Naive thymus-derived CD4-positive, alpha-beta T cell (primary cell): ENCODE measurements at places on chromosomes 4 and X. TPM values are rescaled to one million over a fixed set of nuclear protein-coding genes. Genes with fewer than 3 reads are reported as not detected.
A peak's percentile ranks its signal among the peaks of the same experiment; 100 is the strongest.

NPY5R gene
- not detected for polyA plus RNA-seq

DNA sequence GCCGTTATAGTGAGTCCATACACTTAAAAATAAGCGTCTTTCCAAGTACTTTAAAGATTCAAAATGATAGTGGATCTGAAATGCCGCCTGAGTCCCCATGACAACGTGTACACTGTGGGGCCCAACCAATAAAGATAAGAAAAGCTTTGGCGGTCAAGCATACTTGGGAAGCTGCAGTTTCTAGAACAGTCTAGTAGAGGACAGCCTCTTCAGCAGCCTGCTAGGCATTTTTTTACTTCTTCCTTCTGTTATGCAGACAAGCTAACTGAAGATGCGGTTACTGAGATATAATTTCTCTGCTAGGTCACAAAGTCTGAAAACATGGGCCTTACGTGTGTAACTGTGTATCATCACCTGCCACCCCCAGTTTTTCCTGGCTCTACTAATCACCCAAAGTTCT, 402 bp upstream of the UPRT start:
- no peak for DNase-seq
- H3K4me1 ChIP-seq: peaks cover 9% of the 10 kb centered on the region
- peak overlapping the region; percentile 95 for H3K27ac ChIP-seq
- peak overlapping the region; percentile 97 for H3K4me3 ChIP-seq

DNA sequence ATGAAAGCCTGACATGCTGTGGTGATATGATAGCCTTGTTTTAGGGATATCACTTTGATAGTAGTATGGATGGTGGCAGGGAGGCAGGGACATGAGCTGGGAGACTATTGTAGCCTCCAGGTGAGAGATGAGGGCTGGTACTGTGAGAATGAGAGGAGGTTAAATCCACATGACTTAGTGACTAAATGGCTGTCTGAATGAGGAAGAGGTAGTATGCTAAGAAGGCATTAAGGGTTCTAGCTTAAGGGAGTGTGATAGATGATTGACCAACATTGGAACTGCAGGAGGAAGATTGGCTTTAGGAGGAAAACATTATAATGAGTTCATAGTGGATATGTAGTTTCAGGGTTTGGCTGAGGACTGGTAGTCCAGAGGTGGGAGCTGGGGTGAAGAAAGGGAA, 195.0 kb upstream of the ANK2 start:
- no peaks in the 10 kb centered on the region for H3K4me1 ChIP-seq
- H3K27ac ChIP-seq: no peak overlapping the region
- DNase-seq: no peak
- no peak overlapping the region for H3K4me3 ChIP-seq
- H3K27me3 ChIP-seq: no peaks in the 10 kb centered on the region

GRCh38 chr4:181967401-181967800, 275.8 kb upstream of the TENM3 start:
- H3K27me3 ChIP-seq: no peaks in the 10 kb centered on the region
- H3K4me3 ChIP-seq: no peak overlapping the region
- H3K27ac ChIP-seq: no peak overlapping the region
- no peaks in the 10 kb centered on the region for H3K36me3 ChIP-seq

- H3K4me3 ChIP-seq: no peak overlapping the region
- no peak overlapping the region for H3K27ac ChIP-seq
Observed at GRCh38 chr4:10593130-10593529, 91.4 kb downstream of the CLNK start.

DNA sequence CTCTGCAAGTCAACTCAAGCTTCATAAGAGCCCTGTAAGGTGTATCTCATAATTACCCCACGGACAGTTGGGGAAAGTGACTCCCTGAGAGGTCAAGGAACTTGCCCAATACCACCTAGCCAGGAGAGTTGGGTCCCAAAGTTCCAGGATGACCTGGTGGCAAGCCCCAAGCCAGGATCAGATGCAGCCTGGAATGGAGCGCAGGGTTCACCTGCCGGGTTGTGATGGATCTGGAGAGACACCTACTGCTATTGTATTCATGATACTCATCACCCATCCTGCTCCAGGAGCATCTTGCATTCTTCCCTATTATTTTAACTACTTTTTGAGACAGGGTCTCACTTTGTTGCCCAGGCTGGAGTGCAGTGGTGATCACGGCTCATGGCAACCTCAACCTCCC, 36.1 kb downstream of the ZBTB49 start:
- no peak for DNase-seq
- no peaks in the 10 kb centered on the region for H3K27me3 ChIP-seq
- no peaks in the 10 kb centered on the region for H3K36me3 ChIP-seq
- no peak overlapping the region for H3K4me3 ChIP-seq
- H3K4me1 ChIP-seq: no peaks in the 10 kb centered on the region

DNA sequence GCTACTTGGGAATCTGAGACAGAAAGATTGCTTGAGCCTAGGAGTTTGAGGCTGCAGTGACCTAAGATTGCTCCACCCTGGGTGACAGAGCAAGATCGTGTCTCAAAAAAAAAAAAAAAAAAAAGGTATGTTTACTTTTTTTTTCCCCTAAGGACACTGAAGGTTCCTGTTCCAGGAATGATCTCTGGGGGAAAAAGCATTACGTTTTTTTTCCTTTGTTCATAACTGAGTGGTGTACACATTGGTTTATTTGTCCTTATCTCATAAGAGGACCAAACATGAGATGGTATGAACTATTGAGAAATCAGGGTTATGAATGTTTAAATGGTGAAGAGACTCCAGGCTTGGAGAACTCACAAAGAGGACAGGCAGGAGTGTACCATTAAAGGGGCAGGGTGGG, 120.4 kb upstream of the IL1RAPL2 start:
- H3K27me3 ChIP-seq: no peaks in the 10 kb centered on the region
- no peaks in the 10 kb centered on the region for H3K36me3 ChIP-seq
- no peak for DNase-seq

DNA sequence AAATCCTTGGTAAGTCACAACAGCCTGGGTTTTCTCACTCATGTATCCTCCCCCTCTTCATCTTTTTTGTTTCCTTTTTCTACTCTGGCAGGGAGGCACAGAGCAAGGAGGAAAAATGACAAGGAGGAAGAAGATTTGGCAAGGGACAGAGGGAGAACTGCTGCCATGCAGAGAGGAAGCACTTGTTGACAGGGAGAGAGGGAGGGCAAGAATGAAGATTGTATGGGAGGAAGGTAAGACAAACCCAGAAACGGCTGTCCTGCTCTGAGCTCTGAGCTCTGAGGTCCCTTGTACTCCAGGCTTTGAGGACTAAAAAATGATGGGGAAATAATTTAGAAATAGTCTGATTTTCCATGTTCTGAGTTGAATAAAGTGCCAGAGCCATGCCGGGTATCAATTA, 123.9 kb downstream of the DCHS2 start:
- no peaks in the 10 kb centered on the region for H3K27me3 ChIP-seq
- no peak for DNase-seq
- H3K4me3 ChIP-seq: no peak overlapping the region
- H3K36me3 ChIP-seq: no peaks in the 10 kb centered on the region
- no peak overlapping the region for H3K27ac ChIP-seq

GPC4 gene
- not detected for polyA plus RNA-seq

MAGEA1 gene
- not detected for polyA plus RNA-seq

- no peak for DNase-seq
- no peaks in the 10 kb centered on the region for H3K4me1 ChIP-seq
- H3K27me3 ChIP-seq: no peaks in the 10 kb centered on the region
- H3K4me3 ChIP-seq: no peak overlapping the region
- H3K36me3 ChIP-seq: no peaks in the 10 kb centered on the region
- H3K27ac ChIP-seq: no peak overlapping the region
Observed at GRCh38 chr4:140718241-140718952, 37.8 kb downstream of the TBC1D9 start.

DNA sequence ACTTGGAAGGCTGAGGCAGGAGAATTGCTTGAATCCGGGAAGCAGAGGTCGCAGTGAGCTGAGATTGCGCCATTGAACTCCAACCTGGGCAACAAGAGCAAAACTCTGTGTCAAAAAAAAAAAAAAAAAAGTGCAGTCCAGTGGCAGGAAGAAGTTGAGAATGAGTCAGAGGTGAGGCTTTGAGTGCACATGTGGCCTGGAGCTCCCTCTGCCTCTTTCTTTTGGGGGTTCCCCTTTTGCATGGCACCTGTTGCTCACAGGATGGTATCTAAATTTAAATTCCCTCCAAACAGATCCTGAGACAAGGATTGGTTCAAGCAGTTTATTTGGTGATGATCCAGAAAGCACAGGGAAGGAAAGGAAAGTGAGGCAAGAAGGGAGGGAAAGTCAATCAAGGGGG, 151.4 kb upstream of the STX18 start:
- H3K4me3 ChIP-seq: no peak overlapping the region
- H3K27me3 ChIP-seq: no peaks in the 10 kb centered on the region
- no peaks in the 10 kb centered on the region for H3K4me1 ChIP-seq
- DNase-seq: no peak

- peaks cover 10% of the 10 kb centered on the region for H3K4me1 ChIP-seq
- H3K27me3 ChIP-seq: no peaks in the 10 kb centered on the region
- no peak for DNase-seq
- H3K4me3 ChIP-seq: no peak overlapping the region
- H3K36me3 ChIP-seq: peaks cover 46% of the 10 kb centered on the region
Observed at GRCh38 chr4:2651546-2651945, 104.6 kb downstream of the TNIP2 start.

CXCL1 gene
- polyA plus RNA-seq: not detected

DNA sequence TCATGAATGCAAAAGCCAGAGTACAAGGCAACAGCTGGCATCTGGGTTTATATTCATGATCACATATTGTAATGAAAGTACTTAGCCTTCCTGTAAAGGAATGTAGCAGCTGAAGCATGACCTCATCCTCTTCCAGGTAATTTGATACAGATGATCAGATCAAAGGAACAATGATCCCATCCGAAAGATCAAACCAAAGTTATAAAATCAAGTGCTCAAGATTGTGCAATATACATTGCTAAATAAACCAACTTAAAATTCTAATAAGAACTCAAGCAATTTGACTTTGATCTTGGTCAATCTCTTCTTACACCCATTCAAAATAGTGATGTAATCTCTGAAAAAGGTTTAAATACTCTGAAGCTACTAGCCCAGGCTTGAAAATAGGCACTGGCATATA, 113.1 kb upstream of the INPP4B start:
- H3K27me3 ChIP-seq: no peaks in the 10 kb centered on the region
- DNase-seq: no peak
- no peaks in the 10 kb centered on the region for H3K4me1 ChIP-seq
- no peak overlapping the region for H3K27ac ChIP-seq
- no peaks in the 10 kb centered on the region for H3K36me3 ChIP-seq

DNA sequence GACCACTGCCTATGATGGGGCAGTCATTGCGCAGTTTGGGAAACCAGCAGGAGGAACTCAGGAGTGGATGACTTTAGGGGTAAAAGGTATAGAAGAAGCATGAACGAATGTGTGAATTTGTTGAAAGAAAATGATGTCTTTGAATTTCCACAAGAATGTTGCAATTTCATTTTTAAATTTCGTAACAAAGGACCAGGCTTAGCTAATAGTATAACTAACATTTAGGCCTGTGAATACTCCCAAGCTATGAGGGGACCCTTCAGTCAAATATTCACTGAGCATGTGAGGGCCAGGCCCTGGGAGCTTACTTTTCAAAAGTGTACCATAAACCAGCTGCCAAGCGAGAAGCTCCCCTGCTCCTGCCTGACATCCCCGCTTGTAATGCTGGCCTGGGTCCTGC, 5.3 kb downstream of the MPC1L start:
- no peak for DNase-seq
- H3K36me3 ChIP-seq: peaks cover 58% of the 10 kb centered on the region
- H3K4me1 ChIP-seq: no peaks in the 10 kb centered on the region
- no peak overlapping the region for H3K27ac ChIP-seq

- no peak for DNase-seq
- no peaks in the 10 kb centered on the region for H3K27me3 ChIP-seq
- no peaks in the 10 kb centered on the region for H3K4me1 ChIP-seq
- H3K27ac ChIP-seq: no peak overlapping the region
- no peak overlapping the region for H3K4me3 ChIP-seq
Observed at GRCh38 chrX:107482046-107482445, 32.6 kb downstream of the FRMPD3 start.

GRCh38 chr4:73012673-73013072, 56.8 kb downstream of the COX18 start:
- no peaks in the 10 kb centered on the region for H3K27me3 ChIP-seq
- H3K36me3 ChIP-seq: no peaks in the 10 kb centered on the region
- no peak overlapping the region for H3K4me3 ChIP-seq
- DNase-seq: no peak

TMEM164 gene
- polyA plus RNA-seq: 2.1 TPM

- H3K36me3 ChIP-seq: no peaks in the 10 kb centered on the region
- no peak for DNase-seq
- H3K27me3 ChIP-seq: no peaks in the 10 kb centered on the region
- H3K4me1 ChIP-seq: peaks cover 16% of the 10 kb centered on the region
Observed at GRCh38 chr4:2402941-2403340, 15.5 kb downstream of the ZFYVE28 start.

DNA sequence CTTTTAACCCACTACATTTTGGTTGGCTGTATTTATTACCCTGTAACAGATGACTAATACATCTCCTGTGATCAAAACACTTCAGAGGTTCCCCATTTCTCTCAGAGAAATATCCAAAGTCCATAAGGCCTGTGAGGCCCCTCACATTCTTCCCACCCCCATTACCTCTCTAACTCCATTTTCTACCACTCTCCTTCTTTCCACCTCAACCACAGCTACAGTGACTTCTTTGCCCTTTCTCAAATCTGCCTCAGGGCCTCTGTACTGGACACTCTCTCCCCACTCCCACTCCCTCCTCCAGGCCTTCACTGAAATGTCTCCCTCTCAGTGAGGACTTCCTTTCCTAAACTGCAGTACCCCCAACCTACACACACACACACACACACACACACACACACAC, 8.4 kb upstream of the TMEM144 start:
- no peak overlapping the region for H3K27ac ChIP-seq
- no peak overlapping the region for H3K4me3 ChIP-seq
- no peak for DNase-seq
- H3K27me3 ChIP-seq: no peaks in the 10 kb centered on the region

SH3TC1 gene
- polyA plus RNA-seq: 12.1 TPM

GRCh38 chr4:56191534-56191933, 195.8 kb downstream of the AASDH start:
- DNase-seq: no peak
- no peaks in the 10 kb centered on the region for H3K36me3 ChIP-seq
- H3K27me3 ChIP-seq: no peaks in the 10 kb centered on the region

LRCH2 gene
- polyA plus RNA-seq: not detected

DNA sequence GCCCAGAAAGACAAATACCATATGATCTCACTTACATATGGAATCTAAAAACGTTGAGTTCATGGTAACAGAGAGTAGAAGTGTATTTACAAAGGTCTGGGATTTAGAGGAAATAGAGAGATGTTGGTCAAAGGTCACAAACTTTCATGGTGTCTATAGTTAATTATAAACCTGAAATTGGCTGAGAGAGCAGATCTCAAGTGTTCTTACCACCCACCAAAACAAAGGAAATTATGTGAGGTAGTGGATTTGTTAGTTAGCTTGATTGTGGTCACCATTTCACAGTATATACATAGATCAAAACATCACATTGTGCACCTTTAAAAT, 186.8 kb downstream of the NWD2 start:
- no peaks in the 10 kb centered on the region for H3K4me1 ChIP-seq
- no peak for DNase-seq
- H3K36me3 ChIP-seq: no peaks in the 10 kb centered on the region
- H3K27ac ChIP-seq: no peak overlapping the region
- no peaks in the 10 kb centered on the region for H3K27me3 ChIP-seq
- H3K4me3 ChIP-seq: no peak overlapping the region

GRCh38 chr4:13970349-13970748, 342.8 kb upstream of the BOD1L1 start:
- no peak overlapping the region for H3K27ac ChIP-seq
- no peak for DNase-seq
- H3K4me1 ChIP-seq: no peaks in the 10 kb centered on the region
- H3K4me3 ChIP-seq: no peak overlapping the region

PAGE2 gene
- polyA plus RNA-seq: not detected

PAGE5 gene
- polyA plus RNA-seq: 0.50 TPM
